ENCODE measurements at places on chromosomes 7 and 10.

DNA sequence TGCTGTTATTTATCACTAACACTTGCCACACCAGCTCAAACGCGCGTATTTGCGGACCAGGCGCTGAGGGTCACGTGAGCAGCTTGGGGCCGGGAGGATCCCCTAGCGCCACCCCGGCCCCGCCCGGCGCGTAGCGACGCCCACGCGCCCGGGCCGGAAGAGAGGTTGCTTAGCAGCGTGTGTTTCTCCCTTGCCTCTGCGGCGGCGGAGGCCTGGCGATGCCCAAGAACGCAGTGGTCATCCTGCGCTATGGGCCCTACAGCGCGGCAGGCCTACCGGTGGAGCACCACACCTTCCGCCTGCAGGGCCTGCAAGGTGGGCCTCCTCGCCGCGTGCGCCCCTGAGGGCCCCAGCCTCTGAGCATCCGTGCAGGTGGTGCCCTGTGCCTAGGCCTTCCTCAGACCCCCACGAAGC is at the start of gene C10orf53:
C10orf53 (plus strand) TSS at position 172 of the 414 bp plus-strand sequence; CDS start at position 219, 47 bp downstream.
- peak; percentile 27 for DNase-seq

- DNase-seq: no peak
Measured at GRCh38 chr7:366161-366803, 76.3 kb downstream of the FOXL3 start.

DNA sequence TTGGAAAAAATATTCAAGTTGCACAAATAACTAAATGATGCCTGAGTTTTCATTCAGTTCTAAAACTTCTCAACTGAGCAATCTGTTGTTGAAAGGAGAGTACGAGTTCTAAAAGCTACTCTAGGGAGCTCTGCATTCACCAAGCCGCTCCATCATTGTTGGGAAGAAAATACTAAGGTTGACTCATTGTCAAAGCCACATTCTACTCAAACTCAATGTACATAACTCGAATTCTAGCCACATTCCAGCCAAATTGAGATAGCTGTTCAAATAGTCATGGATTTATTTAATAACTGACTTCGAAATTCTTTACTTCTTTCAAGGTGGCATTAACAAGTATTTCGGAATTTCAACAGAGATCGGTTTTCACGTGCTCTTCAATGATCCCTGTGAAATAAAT is 63.4 kb downstream of the KIAA1217 start:
- DNase-seq: no peak

DNA sequence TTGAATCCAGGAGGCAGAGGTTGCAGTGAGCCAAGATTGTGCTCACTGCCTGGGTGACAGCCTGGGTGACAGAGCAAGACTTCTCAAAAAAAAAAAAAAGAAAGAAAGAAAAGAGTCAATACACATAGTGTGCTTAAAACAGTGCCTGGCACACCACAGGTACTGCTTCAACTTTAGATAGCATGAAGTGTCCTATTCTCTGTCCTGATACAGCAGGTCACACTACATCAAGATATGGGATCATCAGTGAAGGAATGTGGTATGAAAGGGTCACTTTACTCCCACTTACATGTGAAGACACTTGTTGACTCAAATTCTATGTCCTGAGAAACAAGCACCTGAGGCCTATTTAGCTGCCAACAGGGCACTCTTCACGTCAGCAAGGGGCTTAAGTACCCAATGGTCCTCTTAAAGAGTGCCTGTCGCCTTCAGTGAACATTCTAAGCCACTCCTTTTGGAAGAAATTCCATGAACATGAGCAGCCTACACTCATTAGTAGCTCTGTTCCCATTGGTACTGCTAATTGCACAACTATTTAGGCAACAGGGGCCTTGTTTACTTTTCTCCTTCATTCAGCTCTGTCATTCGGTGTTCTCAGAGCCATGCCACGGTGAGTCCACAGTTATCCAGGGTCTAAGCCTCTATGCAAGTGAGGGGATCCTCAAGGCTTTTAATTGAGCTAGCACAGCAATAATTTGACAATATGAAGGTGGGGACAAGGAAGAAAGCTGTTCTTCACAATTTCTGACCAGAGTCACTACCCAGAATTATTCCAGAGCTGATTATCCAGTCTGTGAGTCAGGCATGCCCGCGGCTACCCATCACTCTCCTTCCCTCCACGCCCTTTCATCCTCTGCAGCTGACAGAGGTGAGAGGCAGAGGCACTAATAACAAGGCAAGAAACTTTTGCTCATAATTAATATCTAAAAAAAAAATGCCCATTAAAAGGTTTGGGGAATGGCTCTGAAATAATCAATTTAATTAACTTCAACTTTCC is 56.6 kb upstream of the PTN start:
- DNase-seq: no peak

GRCh38 chr10:34959321-34959720 is 130.8 kb downstream of the CUL2 start:
- DNase-seq: no peak

GRCh38 chr7:28408105-28408959 is 4.0 kb upstream of the CREB5 start:
- DNase-seq: no peak

All from NCI-H187 (cell line).